Ureter (tissue), 1 donor: ENCODE measurements at places on chromosomes 6 and 20. TPM values are rescaled to one million over a fixed set of nuclear protein-coding genes. Genes with fewer than 3 reads are reported as not detected.

Gene MYMX
- total RNA-seq = not detected

Gene NKX2-2
- not detected for total RNA-seq

Gene CTAGE9
- total RNA-seq = not detected

Gene SIRPB2
- total RNA-seq = 3.6 TPM

Gene GINM1
- total RNA-seq = 44.8 TPM

Gene ABHD16B
- not detected for total RNA-seq

Gene EPHA7
- total RNA-seq = 4.6 TPM

Gene DLL1
- total RNA-seq = 16.1 TPM

DNA sequence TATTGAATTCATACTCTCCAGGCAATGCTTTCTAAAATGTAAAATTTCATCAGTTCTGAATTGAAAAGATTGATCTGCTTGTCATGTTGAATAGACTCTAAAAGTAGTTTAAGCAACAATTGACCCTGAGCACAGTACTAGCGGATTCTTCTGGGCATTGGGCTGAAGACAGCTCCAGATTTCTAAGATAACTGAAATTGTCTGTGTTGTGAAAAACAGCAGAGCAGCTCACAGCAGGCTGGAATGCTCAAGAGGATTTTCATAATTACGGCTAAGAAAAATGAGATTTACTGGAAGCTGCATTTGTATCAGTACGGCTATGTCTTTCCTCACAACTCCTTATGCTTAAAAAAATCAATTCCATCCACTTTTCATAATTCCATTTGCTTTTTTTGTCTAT lies 373.7 kb downstream of the HACE1 start:
- no peak for DNase-seq

GRCh38 chr6:43709654-43710303 lies 22.2 kb upstream of the MRPS18A start:
- no peak for DNase-seq

DNA sequence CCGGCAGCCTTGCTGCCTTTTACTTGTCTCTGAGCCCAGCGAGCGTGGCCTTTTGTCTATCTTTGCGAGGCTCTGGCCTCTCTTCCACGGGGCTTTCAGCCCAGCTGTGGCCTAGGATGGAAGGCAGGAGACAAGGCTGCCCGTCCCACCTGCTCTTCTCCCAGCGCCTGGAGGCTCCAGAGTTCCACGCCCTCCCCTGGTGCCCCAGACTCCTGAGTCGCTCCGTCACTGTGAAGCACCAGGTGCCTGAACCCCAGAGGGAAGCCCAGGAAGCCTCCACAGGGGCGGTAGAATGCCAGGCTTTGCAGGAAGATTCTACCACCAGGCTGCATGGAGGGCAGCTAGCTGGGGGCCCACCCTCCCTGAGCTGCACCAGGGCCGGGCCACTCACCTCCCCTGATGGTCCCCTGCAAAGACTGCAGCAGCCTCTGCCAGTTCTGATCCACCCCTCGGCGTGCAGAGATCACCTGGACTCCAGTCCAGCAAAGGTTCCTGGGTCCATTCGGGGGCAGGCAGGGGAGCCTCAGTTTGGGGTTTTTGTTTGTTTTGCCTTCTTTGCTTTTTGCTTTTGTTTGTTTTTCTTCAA lies 384.6 kb downstream of the CDH4 start:
- no peak for DNase-seq

GRCh38 chr20:25361287-25361683 lies 29.4 kb downstream of the ABHD12 start:
- DNase-seq = no peak

DNA sequence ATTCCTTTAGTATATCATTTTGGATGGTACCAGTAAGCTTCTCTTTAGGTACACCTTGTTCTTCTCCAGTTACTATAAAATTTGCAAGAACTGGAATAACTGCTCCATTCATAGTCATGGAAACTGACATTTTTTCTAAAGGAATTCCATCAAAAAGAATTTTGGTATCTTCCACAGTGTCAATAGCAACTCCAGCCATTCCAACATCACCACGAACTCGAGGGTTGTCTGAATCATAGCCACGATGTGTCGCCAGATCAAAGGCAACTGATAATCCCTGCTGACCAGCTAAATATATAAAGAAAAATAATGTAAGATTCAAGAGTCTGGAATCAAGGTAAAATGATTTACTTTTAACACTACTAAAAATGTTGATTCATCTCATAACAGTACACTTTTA lies 5.3 kb downstream of the MMUT start:
- DNase-seq = no peak

GRCh38 chr20:1273366-1273765 lies 7.3 kb downstream of the SNPH start:
- DNase-seq = no peak

DNA sequence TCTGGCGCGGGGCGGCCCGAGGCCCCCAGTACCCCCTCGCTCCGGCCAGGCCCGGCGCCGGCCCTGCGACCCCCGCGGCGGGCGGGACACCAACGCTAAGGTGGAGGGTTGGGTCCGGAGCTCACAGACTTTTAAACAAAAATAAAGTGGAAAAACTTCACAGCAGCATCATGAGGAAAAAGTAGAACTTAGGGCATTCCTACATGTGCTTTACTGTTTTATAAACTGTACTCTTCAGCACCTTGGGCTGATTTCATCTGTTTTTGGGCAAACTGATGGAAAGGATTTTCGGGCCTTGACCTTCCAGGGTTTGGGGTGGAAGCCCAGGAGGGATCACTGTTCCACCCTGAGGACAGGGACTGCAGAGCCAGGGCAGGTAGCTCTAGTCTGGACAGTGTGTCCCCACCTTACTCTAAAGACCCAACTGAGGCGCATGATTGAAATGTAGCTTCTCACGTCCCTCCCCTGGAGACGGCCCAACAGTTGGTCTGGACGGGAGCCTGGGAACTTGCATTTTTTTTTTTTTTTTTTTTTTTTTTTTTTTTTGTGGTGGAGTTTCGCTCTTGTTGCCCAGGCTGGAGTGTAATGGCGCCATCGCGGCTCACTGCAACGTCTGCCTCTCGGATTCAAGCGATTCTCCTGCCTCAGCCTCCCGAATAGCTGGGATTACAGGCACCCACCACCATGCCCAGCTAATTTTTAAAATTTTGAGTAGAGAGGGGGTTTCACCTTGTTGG lies 740 bp downstream of the NELFCD start:
- DNase-seq = no peak
